ENCODE measurements at places on chromosomes 2 and 18.
A peak's percentile ranks its signal among the peaks of the same experiment; 100 is the strongest.

DNA sequence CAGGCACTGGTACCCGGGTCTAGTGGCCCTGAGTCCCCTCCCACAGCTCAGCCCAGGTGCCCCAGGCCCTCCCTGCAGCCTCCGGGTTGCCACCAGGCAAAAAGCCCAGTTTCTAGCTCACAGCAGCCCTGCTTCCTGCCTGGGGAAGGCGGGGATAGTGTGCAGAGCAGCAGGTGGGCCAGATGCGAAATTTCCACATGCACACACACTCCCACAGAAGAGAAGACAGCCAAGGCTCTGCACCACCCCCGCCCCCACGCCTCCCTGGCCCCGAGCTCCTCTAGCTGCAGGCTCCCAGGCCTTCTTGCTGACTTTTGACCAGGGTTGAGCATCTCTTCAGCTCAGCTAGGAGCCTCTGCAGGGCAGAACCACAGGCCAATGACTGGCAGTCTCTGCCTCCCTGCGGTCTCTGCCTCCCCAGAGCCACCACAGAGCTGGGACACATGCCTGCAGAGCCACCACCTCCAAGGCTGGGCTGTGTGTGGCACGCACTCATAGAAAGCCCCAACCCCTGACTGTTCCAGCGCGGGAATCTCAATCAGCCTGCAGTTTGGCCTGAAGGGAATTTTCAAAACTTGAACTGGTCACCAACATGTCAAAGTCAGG, 7.2 kb downstream of the SLC66A2 start:
- no peak for DNase-seq

DNA sequence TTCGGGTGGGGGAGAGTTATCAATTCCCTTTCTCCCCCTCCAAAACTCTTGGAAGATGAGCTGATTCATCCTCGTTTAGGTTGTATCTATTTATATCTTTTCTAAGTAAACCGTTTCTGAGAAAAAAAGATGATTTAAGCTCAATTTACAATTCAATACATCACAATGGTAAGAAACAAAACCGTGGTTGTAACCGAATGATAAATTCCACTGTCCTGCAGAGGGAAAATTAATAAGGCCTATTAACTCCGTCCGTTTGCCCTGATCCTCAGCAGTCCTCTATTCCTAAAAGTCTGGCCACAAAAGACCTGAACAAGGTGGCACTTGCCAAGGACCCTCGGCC, 286.2 kb downstream of the TCF4 start:
- no peak for DNase-seq

GRCh38 chr2:170092436-170093060, 85.4 kb upstream of the MYO3B start:
- DNase-seq, result no peak

GRCh38 chr2:135925571-135925970, 49.3 kb upstream of the MCM6 start:
- no peak for DNase-seq

DNA sequence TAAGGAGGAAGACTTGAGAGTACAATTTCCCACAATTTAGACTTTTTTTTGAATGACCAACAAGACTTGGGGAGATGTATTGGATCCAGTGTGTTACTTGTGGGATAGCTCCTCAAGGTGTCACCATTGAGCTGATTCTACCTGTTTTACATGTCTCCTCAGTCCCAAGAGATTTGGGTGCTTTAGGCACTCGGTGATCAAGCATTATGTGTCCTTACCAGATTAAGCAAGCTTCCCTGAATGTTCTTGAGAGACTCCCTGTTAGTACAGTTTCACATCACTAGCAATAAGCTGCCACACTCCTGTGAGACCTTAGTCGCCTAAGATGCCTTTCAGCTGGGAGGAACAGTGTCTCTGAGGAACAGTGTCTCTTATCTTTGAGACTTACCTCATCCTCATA, 384.3 kb upstream of the SYT4 start:
- peak; percentile 28 for DNase-seq

- no peak for DNase-seq
Observed at GRCh38 chr2:49988276-49988675, 834.0 kb upstream of the FSHR start.

- no peak for DNase-seq
Observed at GRCh38 chr2:40103163-40103562, 324.1 kb upstream of the THUMPD2 start.

DNA sequence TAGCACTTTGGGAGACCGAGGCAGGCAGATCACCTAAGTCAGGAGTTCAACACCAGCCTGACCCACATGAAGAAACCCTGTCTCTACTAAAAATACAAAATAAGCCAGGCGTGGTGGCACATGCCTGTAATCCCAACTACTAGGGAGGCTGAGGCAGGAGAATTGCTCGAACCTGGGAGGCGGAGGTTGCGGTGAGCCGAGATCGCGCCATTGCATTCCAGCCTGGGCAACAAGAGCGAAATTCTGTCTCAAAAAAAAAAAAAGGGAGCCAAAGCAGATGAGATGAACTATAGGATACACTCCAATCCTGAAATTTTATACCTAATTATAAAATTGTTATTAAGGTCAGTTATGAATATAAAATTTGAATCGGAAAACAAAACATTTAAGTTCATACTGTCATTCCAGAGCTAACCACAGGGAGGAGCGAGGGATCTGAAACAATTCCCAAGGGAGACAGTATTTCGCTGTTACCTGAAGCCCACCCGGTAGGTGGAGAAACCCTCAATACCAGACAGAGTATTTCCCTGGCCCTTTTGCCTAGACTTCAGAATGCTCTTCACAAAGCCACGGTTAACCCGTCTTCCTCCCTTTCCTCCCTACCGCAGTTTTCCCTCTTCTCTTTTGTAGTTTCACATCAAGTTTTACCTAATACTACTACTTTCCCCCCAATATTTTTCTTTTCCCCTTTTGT, 1.4 kb downstream of the PPM1G start:
- DNase-seq, result peak; percentile 64

DNA sequence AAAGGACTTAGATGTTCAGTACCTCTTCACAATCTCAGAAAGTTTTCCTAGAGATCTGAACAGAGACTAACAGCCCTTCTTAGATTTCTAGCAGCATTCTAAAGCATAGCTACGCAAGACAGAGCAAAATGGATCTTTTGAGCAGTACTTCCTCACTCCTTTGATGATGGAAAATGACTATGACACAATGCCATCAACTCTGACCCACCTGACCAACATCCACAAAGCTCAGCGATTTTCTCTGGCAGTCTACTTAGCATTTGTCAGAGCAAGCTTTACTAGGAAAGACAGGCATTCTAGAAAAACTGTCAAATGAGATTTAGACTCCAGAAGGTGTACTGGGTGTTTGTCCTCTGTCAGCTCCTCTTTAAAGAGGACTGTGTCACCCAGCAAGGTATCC, 180.9 kb upstream of the ACVR2A start:
- no peak for DNase-seq

- no peak for DNase-seq
Observed at GRCh38 chr2:144848423-144848822, 328.5 kb upstream of the ZEB2 start.

DNA sequence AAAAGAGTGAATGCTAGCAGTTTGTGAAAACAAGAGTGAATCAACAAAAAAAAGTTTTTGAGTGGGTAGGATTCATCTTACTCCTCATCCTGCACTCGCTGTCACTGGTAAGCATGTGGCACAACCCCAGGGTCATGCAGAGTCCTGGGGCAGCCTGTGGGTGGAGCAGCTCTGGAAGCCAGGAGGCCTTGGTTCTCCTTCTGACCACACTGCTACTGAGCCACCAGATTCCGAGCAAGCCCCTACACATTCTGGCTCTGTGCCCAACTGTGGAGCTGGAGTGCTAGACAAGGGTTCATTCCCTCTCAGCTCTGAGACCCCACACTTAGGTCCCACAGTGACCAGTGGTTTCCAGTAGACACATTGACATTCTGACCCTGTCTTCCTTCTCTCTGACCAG, 670.6 kb downstream of the BCL11A start:
- no peak for DNase-seq

- no peak for DNase-seq
Observed at GRCh38 chr2:21256006-21256405, 132.2 kb downstream of the TDRD15 start.

DNA sequence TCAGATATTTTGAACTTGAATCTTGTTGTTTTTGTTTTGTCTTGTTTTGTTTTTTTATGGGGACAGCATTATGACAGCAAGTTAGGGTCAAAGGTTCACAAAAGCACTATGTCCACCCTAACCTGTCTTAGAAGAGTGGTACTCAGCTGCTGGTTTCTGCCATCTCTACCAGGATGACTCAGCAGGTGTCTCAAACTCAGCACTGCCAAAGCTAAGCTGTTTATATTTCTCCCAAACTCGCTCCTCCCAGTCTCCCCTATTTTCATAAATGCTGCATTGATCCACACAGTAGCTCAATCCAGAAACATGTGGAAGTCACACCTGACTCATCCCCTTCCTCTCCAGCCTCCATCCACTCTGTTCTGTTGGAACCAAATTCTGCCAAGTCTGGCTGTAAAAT, 134.9 kb downstream of the ZBTB7C start:
- DNase-seq, result no peak

- DNase-seq, result no peak
Observed at GRCh38 chr2:116810071-116810470, 1004.4 kb upstream of the DDX18 start.

DNA sequence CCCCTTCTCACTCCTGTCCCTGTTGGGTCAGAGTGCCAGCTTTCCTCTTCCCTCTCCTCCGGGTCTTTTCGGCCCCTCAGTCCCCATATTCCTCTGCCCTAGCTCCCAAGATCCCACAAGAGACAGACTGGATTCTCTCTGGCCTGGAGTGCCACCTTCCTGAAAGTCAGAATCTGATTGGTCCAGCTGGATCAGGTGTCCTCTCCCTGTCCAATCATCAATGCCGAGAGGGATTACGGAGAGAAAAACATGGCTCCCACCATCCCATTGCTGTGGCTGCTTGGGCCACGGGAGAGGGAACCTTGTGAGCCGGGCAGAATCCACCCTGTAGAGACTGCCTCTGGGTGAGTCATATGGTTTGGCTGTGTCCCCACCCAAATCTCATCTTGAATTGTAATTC, 2.7 kb upstream of the MROH2A start:
- no peak for DNase-seq

DNA sequence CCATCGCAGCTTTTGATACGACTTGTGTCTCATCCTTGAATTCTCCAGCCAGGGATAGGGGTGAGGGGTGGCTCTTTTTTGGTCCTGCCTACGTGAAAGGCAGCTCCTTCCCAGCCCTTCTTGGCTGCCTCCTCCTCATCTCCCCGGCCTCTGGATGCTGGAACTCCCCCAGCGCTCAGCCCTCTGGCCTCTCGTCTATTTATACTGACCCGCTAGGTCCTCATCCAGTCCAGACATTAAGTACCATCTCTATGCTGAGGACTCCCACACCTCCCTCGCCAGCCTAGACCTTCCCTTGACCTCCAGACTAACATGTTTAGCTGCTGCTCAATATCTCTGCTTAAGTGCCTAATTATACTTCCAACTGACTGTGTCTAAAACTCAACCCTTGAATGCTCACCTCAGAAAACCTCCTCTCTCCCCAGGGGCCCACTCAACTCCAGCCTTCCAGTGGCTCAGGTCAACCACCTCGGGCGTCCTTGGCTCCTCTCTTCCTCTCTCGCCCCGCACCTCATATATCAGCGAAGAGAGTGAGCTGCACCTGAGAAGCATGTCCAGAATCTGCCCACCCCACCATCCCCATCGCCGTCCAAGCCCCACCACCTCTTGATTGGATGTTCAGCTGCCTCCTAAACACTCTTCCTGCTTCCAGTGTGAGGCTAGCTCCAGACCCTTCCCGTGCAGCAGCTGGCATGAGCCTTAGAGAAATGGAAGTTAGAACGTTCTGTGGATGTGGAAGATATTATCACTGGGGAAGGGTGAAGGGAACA, 34.8 kb downstream of the TOGARAM2 start:
- DNase-seq, result no peak

DNA sequence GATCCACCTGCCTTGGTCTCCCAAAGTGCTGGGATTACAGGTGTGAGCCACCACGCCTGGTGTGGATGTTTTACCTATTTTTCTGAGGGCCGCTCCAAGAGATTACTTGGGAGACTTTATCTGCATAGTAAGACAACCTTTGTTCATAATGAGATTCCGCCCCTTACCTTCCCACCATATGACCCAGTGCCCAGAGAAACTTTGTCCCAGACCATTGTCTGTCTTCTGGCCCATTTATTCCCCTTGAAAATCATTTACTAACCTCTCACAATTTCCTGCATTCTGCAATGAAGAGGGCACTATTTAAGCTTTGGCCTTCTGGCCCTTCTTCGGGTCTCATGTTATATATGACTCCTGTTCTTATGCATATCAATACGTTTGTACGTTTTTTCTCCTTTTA, 13.7 kb upstream of the TMEM37 start:
- no peak for DNase-seq

DNA sequence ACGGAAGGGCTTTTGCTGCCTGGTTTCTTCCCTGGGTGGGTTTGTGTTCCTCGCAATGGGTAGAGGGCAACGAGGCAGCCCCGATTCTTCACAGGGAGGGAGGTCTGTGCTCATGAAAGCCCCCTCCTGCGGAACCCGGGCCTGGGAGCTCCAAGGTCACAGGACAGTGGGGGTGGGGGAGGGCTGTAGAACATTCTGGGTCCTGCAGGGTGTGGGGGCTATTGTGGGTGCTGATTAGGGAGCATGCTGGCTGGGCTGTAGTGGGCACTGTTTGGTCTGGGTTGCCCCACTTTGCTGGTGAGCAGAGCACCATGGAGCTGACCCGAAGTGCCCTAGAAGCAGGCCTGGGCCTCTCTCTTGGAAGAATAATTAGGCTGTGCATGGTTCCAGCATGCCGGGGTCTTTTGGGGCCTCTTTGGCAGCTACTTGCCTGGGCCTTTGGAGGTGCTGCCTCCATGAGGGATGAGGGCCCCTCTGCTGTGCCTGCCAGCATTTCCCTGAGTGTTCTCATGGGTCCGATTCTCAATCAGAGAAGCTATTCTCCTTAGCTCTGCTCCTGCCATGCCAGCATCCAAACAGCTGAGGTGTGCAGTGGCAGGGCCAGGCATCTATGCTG, 232.2 kb upstream of the HS6ST1 start:
- no peak for DNase-seq

DNA sequence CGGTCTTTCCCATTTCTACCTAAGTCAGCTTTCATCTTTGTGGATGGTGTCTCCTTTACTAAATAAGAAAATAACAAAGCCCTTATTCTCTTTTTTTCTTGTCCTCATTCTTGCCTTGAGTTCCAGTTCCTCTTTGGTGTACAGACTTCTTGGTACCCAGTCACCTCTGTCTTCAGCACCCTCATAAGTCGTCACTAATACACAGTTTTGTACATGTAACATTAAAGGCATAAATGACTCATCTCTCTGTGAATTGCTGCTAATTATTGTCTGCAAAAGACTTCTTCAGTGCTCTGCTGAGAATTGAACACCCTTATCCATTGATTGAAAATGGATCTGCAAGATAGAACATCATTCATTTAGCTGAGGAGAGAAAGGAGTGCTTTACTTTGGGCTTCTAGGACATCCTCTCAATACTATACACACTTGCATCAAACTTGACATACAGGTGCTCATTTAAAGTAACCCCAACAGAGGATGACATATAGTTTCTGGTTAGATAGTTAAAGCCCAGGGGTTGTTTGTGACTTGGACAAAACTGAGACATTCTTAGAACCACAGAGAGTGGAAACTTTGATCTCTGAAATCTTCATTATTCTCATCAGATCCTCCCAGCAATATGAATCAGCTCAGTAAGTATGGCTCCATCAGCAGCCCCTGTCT, 97.0 kb downstream of the XRCC5 start:
- DNase-seq, result no peak
